A549 treated with RU486 at 1 μM for 4 hours (cell line): ENCODE measurements at places on chromosomes 12 and 14. TPM values are rescaled to one million over a fixed set of nuclear protein-coding genes. Genes with fewer than 3 reads are reported as not detected.

Gene PNMA1
- 50.9 to 65.9 TPM (median 61.7 TPM) in 5 replicates for total RNA-seq

Gene ZNF385A
- 12.8 to 20.5 TPM (median 17.2 TPM) in 5 replicates for total RNA-seq

Gene SLC6A12
- 0.89 to 1.5 TPM (median 1.3 TPM) in 5 replicates for total RNA-seq

Gene LEMD3
- 10.1 to 13.5 TPM (median 12.3 TPM) in 5 replicates for total RNA-seq

Gene CYP27B1
- total RNA-seq = 0.89 to 2.8 TPM (median 2.3 TPM) in 5 replicates

Gene POTEM
- not detected in 5 replicates for total RNA-seq

Gene CCDC184
- 3.0 to 3.4 TPM (median 3.3 TPM) in 5 replicates for total RNA-seq

Gene LTB4R
- total RNA-seq = 3.7 to 6.6 TPM (median 6.4 TPM) in 5 replicates

Gene SSPN
- 0.19 to 0.82 TPM (median 0.52 TPM) in 5 replicates for total RNA-seq

Gene FOXG1
- 0.05 to 0.17 TPM (median 0.13 TPM) in 5 replicates for total RNA-seq

Gene CISTR
- total RNA-seq = not detected in 5 replicates

Gene DPY19L2
- total RNA-seq = 1.1 to 2.6 TPM (median 1.8 TPM) in 5 replicates

Gene KRT71
- not detected in 5 replicates for total RNA-seq

Gene NPFF
- not detected in 5 replicates for total RNA-seq

Gene NTS
- 35.3 to 94.8 TPM (median 77.0 TPM) in 5 replicates for total RNA-seq

Gene LBHD2
- 0.14 TPM in 1 of 5 replicates, not detected in the others for total RNA-seq

Gene RPGRIP1
- total RNA-seq = 0.07 to 0.71 TPM (median 0.23 TPM) in 5 replicates

Gene NANOG
- not detected in 5 replicates for total RNA-seq

Gene KLRF1
- total RNA-seq = not detected in 5 replicates

Gene CLEC9A
- not detected in 5 replicates for total RNA-seq

Gene OR6C2
- not detected in 5 replicates for total RNA-seq

Gene PKP2
- 1.8 to 3.2 TPM (median 2.4 TPM) in 5 replicates for total RNA-seq

Gene TIMM9
- 63.8 to 88.9 TPM (median 78.5 TPM) in 5 replicates for total RNA-seq

Gene KLHL33
- total RNA-seq = not detected in 5 replicates

Gene LMNTD1
- total RNA-seq = not detected in 5 replicates

Gene PRB2
- not detected in 5 replicates for total RNA-seq

Gene BCL11B
- total RNA-seq = 0.16 to 0.30 TPM (median 0.30 TPM) in 5 replicates

Gene RNF212B
- total RNA-seq = not detected in 5 replicates

Gene FZD10
- total RNA-seq = not detected in 5 replicates

Gene C12orf56
- 0.06 TPM in 1 of 5 replicates, not detected in the others for total RNA-seq

Gene CLEC7A
- total RNA-seq = not detected in 5 replicates

Gene KIF26A
- 1.7 to 4.1 TPM (median 2.8 TPM) in 5 replicates for total RNA-seq

Gene IRAK3
- total RNA-seq = 0.08 to 0.33 TPM (median 0.11 TPM) in 5 replicates

Gene ALX1
- total RNA-seq = 4.5 to 6.5 TPM (median 6.0 TPM) in 5 replicates

Gene MNAT1
- total RNA-seq = 38.4 to 51.9 TPM (median 41.4 TPM) in 5 replicates

Gene C12orf42
- total RNA-seq = 0.12 TPM in 1 of 5 replicates, not detected in the others

Gene CDC42BPB
- 55.1 to 72.2 TPM (median 68.1 TPM) in 5 replicates for total RNA-seq

Gene ENDOU
- not detected in 5 replicates for total RNA-seq

Gene GMFB
- total RNA-seq = 31.1 to 86.1 TPM (median 41.6 TPM) in 5 replicates

Gene MTERF2
- 3.0 to 7.4 TPM (median 4.5 TPM) in 5 replicates for total RNA-seq

Gene MYF5
- total RNA-seq = not detected in 5 replicates

Gene OR4Q2
- not detected in 5 replicates for total RNA-seq

Gene TSPAN9
- 18.7 to 30.3 TPM (median 22.9 TPM) in 5 replicates for total RNA-seq

Gene KRT82
- total RNA-seq = not detected in 5 replicates

Gene SALL2
- 1.00 to 1.6 TPM (median 1.3 TPM) in 5 replicates for total RNA-seq

Gene TPH2
- total RNA-seq = not detected in 5 replicates

Gene KCNH5
- 0.03 TPM in 1 of 5 replicates, not detected in the others for total RNA-seq

Gene CSRNP2
- total RNA-seq = 8.7 to 14.0 TPM (median 13.4 TPM) in 5 replicates

Gene PDE3A
- 1.7 to 3.9 TPM (median 3.7 TPM) in 5 replicates for total RNA-seq

Gene PIWIL1
- not detected in 5 replicates for total RNA-seq

Gene TAS2R46
- not detected in 5 replicates for total RNA-seq

Gene KRT79
- 0.21 TPM in 2 of 5 replicates, not detected in the others for total RNA-seq
